ENCODE measurements at places on chromosomes 5 and 9.

- no peak for DNase-seq
Observed at GRCh38 chr5:151318850-151319732, 15.5 kb upstream of the SLC36A3 start.

DNA sequence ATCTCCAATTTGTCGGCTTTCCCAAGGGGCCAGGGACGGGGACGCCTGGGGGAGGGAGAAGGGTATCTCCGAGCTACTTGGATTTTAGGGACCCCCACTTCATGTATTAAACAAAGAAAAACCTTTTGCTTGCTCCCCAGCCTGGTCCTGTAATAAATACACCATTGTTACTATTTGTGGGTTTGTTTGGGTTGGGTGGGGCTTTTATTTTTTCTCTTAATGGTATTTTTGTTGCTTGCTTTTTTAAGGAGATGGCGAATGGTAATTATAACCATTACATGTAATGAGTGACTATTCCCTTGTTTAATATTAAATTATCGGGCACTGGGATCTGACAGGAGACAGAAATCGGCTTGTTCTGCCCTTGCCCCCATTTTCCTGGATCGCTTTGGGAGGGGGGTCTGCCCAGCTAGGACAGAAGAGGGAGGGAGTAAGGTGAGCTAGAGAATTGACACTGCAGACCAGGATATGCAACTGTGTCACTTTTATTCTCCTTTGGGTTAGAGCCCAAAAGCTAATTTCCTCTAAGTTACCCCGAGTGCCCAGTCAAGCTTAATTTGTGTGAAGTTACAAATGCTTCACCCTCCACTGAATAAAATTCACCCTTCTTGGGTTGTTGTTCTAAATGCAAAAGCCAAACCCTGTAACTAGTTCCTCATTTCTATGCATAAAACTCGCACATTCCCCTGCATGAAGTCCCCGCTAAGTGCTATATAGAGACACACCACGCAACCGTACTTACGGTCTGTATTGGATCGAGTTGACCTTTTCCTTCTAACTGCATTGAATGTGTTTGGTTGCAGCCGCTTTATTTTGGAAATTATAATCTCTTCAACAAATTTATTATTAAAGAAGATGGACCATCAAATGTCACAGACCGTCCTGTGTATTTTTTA, 1.6 kb upstream of the ZNF608 start:
- no peak for DNase-seq

DNA sequence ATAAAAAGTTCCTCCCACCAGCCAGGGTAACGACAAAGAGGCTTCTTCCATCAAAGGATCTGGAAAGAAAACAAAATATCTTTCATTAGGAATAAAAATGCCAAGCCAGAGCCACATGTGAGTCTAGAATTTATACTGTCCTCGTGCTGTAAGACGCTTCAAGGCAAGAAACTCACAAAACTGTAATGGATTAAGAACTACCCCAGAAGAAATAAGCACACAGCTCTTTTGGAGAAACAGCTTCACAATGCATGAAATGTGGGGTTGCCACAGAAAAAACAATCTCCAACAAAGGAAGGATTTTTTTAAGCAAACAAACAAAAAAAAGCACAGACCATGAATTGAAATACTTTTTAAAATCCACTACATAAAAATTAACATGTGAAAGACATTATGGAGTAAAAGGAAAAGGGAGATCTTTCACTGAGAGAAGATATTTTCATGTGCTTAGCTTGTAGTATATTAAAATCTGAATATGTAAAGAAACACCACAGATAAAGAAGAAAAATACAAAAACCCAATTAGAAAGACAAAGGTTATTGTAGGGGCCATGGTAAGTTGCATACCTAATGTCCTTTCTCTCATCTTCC, 140.5 kb upstream of the NFIL3 start:
- no peak for DNase-seq

DNA sequence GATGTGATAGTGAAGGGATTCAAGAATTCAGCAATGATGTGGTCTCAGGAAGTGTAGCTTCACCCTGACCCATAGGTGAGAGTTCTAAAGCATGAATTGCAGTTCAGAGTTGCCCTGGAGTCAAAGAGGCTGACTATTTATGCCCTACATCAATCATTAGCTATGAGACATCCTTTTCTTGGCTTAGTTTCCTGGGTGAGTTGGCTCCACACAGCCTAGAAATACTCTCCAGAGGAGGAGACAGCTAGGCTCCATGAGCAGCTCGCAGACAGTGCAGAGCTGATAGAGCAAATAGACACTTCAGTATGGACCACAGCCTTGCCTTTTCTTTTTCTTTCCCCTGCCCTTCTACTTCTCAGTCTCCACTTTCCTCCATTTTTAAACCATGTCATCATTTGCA, 1651.8 kb downstream of the MAT2B start:
- no peak for DNase-seq

DNA sequence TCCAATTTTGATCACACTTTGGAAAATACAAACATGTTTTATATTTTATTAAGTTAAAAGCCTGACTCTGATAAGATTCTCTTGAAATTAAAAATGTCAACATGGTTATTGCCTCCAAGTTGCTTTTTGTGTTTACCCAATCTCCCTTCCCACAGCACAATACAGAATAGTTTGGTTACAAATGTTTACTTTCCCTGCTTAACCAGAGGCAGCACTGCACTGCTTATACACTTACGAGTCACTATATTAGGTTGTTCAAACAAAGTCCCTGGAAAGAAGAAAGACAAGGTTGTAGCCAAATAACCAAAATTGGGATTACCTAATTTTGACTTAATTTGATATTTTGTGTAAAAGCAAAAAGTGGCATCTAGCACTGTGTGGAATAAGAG, 25.9 kb downstream of the SRFBP1 start:
- no peak for DNase-seq

- DNase-seq = no peak
Observed at GRCh38 chr5:87116825-87117512, 150.7 kb upstream of the RASA1 start.

- no peak for DNase-seq
Observed at GRCh38 chr5:15116996-15117395, 245.4 kb upstream of the ANKH start.

- no peak for DNase-seq
Observed at GRCh38 chr5:4640795-4641194, 499.3 kb upstream of the ADAMTS16 start.

DNA sequence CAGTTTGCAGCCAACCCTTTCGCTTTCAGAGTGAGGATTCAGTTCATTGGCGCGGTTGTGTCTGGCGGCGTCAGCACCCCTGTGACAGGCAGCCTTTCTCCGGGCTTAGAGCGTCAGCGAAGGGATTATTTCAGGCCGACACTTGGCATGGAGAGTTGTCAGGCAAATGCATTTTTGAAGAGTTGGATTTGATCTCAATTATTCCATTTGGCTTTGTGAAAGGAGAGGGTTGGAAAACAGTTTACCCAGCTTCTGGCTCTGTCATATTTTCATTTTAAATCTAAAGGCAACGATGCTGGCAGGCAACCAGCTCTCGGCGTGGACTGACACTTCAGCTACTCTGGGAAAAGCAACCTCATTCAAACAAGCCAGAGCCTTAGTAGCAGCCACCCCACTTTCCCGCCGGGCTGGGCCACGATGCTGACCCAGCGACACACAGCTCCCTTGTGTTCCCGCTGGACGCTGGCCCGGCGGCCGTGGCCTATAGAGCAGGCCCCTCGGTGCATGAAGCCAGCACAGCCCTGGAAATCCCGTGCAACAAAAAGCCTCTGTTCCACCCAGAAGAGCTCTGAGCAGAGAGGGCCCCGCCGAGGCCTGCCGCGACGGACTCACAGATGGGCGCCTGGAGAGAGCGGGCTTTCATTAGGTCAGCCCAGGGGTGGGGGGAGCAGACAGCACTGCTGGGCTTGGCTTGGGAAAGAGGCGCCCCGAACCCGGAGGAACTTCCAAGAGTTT, 28.9 kb upstream of the LPCAT1 start:
- no peak for DNase-seq

DNA sequence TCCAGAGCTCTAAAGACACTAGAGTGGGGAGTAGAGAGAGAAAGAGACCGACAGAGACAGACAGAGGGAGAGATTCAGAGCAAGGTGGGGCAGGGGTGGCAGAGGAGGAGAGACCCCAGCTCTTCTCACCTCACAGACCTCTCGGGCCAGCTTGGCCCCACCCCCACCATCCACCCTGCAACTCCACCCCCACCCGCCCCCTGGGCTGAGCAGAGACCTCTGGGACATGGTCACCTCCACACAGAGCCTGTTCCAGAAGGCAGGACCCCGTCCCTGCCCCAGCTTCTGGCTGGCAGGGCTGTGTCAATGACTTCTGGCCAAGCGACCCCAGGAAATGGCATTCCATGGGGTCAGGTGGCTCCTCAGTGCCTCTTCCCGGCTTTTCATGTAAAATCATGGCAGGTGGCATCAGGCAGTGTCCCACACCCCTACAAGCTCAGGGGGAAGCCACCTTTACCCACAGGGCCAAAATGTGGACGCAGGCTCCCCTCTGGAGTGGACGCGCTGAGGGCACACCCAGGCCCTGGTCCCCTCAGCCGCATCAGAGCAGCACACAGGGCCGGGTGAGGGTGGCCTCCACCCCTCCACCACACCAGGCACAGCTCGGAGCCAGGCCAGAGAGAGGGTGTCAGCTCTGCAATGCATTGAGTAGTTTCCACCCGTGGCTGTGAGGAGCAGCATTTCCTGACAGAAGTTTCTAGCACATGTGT, 131.2 kb upstream of the LPCAT1 start:
- no peak for DNase-seq

DNA sequence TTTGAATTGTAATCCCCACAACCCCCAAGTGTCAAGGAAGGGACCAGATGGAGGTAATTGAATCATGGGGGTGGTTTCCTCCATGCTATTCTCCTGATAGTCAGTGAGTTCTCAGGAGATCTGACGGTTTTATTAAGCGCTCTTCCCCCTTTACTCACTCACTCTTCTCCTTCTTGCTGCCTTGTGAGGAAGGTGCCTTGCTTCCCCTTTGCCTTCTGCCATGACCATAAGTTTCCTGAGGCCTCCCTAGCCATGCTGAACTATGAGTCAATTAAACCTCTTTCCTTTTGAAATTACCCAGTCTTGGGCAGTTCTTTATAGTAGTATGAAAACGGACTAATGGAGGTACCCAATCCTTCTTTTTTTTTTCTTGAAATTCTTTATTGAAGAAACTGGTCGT, 2.2 kb upstream of the CEP120 start:
- no peak for DNase-seq
